ENCODE measurements at places on chromosomes 7 and 10. TPM values are rescaled to one million over a fixed set of nuclear protein-coding genes. Genes with fewer than 3 reads are reported as not detected.

The ANXA8L1 gene
- total RNA-seq: 0.45 TPM

The GDF2 gene
- total RNA-seq: not detected

The TRIL gene
- 0.10 TPM for total RNA-seq

DNA sequence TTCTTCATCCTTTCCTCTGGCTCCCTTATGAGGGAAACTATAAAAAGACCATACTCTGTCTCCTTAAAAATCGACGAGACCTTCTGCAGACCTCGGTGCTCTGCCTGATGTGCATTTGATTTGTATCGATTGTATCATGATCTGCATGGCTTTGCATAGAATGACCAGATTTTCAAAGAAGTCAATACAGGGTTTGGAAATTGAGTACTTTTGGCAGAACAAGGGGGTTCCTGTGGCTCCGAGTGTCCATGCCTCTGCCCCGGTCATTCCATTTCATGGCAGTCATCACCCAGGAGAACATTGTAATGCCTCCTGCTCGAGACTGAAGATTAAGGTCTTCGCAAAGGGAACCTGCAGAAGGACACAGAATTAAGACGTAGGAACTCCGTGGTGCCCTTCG, 685 bp downstream of the CASP2 start:
- DNase-seq: no peak

DNA sequence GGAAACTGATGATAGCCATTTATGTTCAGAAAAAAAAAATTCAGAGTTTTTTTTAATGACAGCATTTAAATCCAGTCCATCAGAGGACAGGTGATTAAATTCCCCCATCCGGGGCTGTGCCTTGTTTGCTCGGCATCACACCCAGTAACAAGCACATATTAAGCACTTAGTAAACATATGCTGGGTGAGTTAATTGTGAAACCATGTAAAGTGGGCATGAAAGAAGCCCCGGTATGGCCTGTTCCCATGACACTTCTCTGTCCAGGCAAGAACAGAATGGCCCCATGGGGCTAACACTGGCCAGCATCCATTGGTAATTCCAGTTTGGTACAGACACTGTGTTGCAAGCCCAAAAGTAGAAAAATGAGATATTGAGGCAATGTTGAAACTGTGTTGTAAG, 220.8 kb upstream of the RNF32 start:
- no peak for DNase-seq

DNA sequence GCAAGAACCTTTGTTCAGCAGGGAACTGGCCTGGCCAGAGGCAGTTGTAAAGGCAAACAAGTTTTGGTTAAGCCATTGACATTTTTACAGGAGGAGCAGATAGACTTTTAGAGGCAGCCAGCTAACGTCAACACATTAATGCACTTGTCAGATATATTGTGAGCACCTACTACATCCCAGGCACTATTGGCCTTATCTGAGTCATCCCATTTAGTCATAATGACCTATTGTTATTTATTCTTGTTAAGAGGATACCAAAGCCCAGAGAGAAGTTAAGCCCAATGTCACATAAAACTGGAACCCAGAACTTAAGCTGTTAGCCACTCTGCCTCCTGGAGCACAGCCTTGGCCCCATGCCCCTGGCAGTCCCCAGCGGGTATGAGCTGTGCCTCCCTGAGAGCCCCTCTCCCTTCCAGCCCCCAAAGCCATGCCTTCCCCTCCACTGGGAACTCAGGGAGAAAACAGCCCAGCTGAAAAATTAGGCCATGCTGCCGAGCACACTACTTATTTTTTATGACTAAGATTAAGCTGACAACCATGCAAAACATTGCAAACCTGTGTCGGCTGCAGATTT, 32.7 kb upstream of the TRIM8 start:
- no peak for DNase-seq

DNA sequence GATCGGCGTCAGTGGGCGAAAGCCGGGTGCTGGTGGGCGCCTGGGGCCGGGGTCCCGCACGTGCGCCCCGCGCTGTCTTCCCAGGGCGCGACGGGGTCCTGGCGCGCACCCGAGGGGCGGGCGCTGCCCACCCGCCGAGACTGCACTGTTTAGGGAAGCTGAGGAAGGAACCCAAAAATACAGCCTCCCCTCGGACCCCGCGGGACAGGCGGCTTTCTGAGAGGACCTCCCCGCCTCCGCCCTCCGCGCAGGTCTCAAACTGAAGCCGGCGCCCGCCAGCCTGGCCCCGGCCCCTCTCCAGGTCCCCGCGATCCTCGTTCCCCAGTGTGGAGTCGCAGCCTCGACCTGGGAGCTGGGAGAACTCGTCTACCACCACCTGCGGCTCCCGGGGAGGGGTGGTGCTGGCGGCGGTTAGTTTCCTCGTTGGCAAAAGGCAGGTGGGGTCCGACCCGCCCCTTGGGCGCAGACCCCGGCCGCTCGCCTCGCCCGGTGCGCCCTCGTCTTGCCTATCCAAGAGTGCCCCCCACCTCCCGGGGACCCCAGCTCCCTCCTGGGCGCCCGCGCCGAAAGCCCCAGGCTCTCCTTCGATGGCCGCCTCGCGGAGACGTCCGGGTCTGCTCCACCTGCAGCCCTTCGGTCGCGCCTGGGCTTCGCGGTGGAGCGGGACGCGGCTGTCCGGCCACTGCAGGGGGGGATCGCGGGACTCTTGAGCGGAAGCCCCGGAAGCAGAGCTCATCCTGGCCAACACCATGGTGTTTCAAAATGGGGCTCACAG, 1.1 kb downstream of the EGFR start:
- no peak for DNase-seq

The TDRD1 gene
- total RNA-seq: 0.40 TPM

DNA sequence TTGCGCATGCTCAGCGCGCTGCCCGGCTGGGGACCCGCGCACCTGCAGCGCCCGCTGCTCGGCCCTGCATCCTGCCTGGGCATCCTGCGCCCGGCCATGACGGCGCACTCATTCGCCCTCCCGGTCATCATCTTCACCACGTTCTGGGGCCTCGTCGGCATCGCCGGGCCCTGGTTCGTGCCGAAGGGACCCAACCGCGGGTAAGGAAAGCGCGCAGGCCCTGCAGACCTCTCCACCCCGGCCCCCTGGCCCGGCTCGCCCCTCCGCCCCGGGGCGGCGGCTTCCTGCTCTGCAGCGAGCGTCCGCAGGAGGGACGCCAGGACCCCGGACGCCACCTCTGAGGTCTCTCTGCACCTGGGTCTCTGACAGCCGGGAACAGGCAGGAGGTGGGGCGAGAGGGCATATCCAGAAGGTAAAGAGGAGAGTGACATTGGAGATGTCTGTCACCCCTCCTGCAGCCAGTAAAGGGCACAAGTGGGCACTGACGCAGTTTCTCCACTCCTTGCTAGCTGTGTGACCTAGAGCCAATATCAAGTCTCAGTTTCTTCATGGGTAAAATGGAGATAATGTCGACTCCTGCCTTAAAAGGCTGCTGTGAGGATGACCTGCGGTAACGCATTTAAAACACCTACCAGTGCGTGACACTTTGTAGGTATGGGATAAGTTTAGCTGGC, 338 bp downstream of the ATP6V0E2 start:
- no peak for DNase-seq

The TMEM270 gene
- total RNA-seq: not detected

DNA sequence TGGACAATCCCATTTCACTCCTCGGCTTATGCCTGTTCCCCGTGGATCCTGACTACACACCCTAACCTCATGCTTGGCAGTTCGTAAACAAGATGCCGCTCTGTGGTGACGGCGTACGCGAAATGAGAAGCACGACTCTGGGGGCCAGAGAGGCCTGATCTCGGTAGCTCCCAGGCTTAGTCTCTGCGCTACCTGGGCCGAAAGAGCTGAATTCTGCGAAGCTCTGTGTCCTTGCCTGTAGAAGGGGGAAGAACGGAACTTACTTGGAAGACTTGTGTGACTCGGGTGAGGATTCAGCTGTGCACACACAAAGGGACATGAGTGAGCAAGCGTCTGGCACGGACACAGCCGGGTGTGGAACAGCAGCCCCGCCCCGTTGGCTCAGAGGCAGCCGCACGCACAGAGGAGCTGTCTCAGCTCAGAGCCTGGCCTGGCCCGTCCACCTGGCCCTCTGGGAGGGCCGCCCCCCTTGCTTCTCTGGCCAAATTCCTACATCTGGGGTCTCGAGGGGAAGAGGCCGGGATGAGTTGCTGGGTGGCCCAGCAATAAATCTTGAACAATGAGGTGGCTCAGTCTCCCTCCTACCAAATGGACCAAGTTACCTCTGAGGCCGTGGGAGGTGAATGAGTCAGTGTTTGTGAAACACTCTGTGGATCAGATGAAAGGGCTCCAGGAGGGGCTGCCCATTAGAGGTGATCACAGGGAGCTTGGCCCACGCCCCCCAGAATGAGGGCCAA, 83.8 kb downstream of the PDGFA start:
- DNase-seq: no peak

Data from activated CD4-positive, alpha-beta memory T cell treated with anti-CD3 and anti-CD28 coated beads, Interleukin-2, amount 10 ng/mL, durations not matched to agents 7 days and 5 days (primary cell).